HEK293T (cell line): ENCODE measurements at places on chromosomes 5 and 9.

DNA sequence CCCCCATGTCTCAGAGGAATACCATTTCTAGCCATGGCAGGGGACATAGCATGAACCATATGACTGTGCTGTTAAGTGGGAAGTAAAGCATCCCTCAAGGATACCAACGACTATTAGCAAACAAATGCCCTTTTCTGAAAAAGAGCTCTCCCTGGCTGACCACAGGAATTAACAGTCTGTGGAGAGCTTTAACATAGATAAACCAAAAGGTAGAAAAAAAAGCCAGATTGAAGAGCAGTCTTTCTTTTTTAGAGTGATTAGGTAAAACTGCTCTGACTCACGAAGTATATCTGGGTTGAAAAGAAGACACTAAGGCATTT, 532.7 kb upstream of the DMAC1 start:
- no peak for DNase-seq

DNA sequence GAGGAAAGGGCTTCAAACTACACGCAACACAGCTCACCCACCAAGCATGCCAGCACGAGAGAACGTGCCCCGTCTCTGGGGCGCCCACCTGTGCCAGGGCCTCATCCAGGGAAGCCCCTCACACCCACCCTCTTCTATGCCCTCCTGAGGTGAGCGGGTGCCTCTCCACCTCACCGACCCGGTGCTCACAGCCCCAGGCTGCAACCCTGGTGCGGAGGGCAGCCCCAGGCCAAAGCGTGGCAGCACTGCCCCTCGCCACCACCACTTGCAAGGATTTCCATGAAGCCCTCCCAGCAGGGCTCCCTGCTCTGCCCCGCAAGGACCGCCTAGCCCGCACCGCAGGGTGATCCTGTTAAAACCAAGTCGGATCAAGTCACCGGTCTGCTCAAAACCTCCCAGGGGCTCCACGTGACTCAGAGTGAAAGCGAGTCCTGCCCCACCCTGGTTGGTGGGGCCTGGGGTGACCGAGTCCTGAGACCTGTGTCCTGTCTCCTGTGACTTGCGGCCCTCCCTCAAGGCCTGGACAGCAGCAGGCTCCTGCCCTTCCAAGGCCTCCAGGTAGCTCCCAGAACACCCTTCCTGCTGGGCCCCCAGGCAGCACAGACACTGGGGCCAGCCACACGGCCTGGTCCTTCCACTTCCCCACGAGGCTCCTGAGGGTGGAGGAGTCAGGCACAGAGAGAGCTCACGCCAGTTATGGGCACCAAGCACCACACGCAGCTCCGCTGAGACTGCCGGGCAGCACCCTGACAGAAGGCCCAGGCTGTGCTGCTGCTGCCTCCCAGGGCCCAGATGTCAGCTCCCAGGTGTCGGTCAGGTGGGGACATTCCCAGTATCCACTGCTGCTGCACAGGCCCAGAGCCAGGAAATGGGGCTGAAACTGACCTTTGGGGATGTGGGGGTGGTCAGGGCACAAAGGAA, 12.7 kb downstream of the BRD3 start:
- DNase-seq, result no peak

- no peak for DNase-seq
Measured at GRCh38 chr5:167819406-167819805, 472.0 kb upstream of the WWC1 start.

- DNase-seq, result no peak
Measured at GRCh38 chr9:127196826-127197145, 67.8 kb upstream of the GARNL3 start.

- DNase-seq, result no peak
Measured at GRCh38 chr5:108801301-108801700, 53.6 kb downstream of the FER start.

- no peak for DNase-seq
Measured at GRCh38 chr5:142356349-142356715, 31.5 kb upstream of the SPRY4 start.
